T1000 (cell line): ENCODE measurements at places on chromosomes 11 and 22.
A peak's percentile ranks its signal among the peaks of the same experiment; 100 is the strongest.

- no peak for DNase-seq
These were observed 342 bp downstream of the EFCAB6 start for GRCh38 chr22:43811777-43812148.

DNA sequence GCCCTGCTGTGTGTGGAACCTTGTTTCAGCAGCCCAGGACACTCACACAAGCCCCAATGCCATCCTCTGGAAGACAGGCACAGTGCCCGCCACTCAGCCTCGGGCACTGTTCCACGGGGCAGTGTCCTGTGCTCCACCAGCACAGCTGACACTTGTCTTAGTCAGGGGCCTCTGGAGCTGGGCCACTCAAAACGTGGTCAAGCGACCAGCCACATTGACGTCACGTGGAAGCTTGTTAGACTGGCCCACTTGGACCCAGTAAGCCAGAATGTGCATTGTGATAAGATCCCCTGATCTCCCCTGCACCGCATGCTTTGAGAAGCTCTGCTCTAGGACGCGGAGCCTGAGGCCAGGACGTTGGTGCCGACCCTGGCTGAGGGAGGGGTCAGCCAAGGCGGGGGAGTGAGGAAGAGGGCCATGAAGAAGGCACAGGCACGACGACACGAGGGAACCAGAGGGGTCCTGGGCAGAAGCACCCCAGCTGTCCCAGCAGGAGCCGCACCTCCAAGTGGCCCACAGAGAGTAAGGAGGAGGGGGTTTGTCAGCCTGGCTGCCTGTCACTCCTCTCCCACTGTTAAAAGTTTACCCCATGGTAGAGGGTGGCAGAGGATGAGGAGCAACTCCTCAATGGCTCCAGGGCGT lies 64.6 kb downstream of the LINC01488 start:
- no peak for DNase-seq

DNA sequence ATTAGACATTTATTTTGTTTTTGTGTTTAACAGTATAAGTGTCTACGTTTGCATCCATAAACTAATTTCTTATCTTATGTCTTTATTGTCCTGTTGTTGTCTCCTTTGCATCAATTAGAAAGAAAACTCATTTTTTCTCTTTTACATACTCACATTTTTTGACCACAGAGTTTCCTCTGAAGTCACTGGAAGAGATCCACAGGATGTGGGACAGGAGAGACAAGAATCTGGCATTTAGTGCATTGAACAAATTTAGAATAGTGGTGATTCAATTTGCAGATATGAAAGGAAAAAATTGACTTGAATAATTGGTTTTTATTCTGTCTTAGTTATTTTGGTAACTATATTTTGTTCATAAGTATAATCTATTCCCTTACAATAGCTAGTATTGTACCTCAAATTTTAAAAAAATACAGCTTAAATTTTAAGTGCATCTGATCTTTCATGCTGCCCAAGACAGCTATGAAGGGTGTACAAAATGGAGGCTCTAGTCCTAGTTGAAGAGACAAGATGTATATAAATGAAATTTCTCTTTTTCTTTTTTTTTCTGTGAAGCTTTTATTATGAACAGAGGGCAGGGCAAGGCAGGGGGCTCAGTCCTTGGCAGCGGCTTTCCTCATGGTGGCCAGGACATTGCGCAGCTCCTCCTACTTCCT lies 24.4 kb downstream of the HORMAD2 start:
- no peak for DNase-seq

DNA sequence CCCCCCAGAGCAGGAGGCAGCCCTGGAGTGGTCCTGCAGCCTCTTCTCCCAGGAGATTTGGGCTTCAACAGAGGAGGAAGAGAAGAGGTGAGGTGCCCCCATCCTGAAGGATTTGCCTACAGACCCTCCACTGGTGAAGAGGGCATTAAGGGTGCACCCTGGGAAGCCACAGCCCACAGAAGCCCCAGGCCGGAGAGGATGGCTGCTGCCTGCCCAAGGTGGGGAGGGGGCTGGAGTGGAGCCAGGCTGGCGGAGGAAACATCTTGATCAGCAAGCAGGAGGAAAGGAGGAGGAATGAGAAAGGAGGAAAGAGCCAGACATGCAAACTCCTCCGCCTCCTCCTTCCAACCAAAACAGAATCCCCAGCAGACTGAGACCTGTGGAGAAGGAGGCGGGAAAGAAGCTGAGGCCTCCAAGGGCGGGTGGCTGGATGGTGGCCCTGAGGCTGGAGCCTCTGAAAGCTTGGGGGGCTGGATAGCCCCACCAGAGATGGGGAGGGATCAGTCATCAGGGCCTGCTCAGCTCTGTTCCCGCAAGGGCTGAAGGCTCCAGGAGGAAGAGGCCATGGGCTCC lies 31.3 kb downstream of the ARRB1 start:
- DNase-seq: no peak

GRCh38 chr11:1401656-1402221 lies 12.0 kb downstream of the BRSK2 start:
- no peak for DNase-seq

- peak; percentile 68 for DNase-seq
These were observed 24.2 kb downstream of the MED15 start for GRCh38 chr22:20531404-20532201.

- DNase-seq: no peak
These were observed 8.8 kb upstream of the CUL5 start for GRCh38 chr11:107999759-108000455.

DNA sequence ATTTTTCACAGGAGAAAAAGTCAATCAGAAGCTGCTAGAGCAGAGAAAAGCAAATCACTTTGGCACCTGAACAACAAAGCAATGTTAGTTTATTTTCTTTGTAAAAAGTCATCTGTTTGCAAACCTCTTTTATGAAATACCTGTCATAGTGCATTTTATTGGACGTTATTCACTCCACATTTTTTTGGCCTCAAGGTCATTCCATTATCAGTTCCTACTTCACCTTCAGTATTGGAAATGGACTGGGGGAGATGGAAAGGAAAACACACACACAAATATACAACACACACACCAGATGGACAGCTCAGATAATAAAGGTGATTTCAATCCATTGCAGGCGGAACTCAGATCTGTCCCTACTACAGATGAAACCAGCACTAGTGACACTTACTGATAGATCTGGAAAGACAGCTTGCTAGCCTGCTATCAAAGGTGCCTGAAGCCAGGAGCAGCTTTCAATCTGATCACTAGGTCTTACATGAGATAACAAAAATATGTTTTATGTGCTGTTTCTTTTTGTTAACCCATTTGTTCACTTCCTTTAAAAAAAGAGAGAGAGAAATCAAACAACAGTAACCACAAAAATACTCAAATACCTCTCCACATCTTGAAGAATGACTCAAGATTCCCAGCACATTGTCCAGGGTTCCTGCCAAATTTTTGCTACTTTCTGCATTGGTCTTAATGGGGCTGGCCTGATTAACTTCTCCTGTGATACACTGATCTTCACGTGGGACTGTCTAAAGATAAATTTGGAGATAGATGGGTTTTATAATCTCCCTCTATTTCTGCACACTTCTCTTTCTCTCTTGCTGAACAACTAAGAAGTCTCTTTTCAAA lies 844.3 kb upstream of the TENM4 start:
- DNase-seq: no peak

GRCh38 chr11:12496181-12497025 lies 119.0 kb downstream of the PARVA start:
- DNase-seq: no peak

DNA sequence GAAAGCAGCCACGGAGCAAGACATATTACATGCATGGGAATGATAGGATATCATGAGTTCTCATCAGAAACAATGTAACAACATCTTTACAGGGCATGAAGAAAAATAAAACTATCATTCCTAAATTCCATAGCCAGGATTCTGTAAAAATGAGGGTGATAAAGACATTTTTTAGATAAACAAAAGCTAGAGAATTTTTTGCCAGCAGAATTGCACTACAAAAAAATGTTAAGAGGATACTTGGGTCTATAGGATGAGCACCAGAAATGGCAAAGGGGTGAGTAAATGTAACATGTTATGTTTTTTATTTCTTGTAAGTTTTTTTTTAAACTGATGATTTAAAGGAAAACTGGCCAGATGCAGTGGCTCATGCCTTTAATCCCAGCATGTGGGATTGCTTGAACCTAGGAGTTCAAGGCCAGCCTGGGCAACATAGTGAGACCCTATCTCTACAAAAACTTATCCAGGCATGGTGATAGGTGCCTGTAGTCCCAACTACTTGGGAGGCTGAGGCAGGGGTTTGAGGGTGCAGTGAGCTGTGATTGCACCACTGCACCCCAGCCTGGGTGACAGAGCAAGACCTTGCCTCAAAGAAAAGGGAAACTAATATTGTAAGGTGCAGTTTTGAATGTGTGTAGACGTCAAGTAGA lies 33.2 kb downstream of the TBX1 start:
- no peak for DNase-seq

- no peak for DNase-seq
These were observed 36.6 kb upstream of the NCR3LG1 start for GRCh38 chr11:17314904-17315426.

- DNase-seq: no peak
These were observed 15.8 kb downstream of the BLID start for GRCh38 chr11:122100037-122100755.

- no peak for DNase-seq
These were observed 52.7 kb upstream of the SHANK2 start for GRCh38 chr11:71305041-71305440.

DNA sequence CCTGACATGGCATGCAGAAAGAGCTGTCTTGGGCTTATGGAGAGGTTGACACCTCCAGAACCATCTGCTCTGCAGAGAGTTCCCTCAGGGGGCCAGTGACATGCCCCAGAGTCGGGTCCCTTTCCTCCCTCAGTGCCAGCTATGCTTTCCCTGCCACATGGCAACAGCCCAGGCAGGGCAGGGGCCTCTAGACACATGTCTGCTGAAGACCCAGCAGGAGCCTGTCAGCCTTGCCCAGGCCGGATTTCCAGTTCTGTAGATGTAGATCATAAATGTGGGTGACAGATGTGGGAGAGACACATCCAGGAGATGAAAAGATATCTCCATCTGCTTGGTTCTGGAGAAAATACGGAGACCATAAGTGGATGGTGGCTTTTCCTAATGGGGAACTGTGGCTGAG lies 25.5 kb downstream of the NAV2 start:
- no peak for DNase-seq

GRCh38 chr11:71525188-71525937 lies 1.7 kb upstream of the KRTAP5-7 start:
- no peak for DNase-seq

- DNase-seq: no peak
These were observed 42.6 kb upstream of the TIMP3 start for GRCh38 chr22:32758866-32759385.

GRCh38 chr11:55956521-55956920 lies 13.2 kb downstream of the OR10AG1 start:
- no peak for DNase-seq

- no peak for DNase-seq
These were observed 20.6 kb downstream of the ADM start for GRCh38 chr11:10325277-10326011.

DNA sequence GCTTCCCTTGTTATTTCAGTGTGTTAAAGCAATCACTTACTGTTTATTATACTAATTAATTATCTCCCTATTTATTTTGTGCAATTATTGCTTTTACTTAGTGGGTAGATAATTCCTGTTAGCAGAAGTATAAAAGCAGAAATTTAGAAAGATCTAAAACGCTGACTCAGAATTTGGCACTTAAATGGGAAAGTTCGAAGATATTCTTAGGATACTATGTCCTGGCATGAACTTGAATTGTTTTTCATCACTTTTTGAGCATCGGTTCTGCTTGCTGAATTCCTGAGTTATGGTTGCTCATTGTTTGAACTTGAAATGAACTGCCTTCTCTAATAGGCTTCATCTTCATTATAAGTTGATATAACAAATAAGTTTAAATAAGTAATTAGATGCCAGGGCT lies 325.4 kb downstream of the JRKL start:
- DNase-seq: no peak

DNA sequence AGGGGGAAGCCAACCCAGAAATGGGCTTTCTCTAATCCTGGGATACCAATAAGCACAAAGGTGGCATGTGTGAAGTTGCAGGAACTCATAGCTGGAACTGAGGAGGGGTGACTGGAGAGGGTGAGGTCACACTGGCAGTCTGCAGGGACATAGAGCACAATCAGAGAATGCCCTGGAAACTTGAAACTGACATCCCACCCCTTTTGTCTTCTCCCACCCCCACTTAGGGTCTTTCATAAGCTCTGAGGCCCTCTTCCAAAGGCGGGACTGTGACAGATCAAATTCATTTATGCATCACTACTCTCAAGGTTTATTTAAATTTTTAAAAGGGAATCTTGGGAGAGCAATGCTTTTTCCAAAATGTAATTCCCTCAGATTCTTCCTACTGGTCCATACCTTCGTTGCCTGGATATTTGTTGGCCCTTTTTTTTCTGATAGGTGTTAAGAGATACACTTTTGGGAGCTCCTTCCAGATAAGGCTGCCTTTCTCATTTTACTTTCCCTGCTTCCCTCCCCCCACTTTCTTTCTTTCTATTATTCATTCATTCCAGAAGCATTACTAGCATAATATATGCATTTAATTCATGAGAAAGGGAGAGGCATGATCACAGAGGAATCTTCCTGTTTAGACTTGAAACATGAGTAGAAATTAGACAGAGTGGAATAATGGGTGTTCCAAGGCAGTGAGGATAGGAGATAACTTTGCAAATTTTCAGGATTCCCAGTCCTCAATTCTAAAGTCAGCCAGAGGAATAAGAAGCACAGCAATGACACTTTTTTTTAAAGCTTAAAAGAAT lies 14.8 kb downstream of the OR51E2 start:
- DNase-seq: no peak

DNA sequence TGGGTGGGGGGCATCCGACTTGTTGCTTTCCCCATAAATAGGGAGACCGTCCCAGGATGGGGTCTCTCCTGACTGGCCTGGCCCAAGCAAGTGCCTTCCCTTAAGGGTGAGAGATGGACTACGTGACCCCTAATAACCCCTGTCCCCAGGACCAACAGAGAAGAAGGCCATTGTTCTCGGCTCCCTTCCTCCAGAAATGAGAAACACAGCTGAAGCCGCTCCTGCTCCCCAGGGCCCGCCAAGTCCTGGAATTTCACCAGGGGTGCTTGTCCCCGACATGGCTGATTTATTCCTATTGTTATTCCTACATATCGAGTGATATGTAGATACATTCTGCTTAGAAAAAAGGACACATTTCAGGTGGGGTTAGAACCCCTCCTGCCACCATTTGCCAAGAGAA lies 100.8 kb downstream of the TP53I11 start:
- no peak for DNase-seq

DNA sequence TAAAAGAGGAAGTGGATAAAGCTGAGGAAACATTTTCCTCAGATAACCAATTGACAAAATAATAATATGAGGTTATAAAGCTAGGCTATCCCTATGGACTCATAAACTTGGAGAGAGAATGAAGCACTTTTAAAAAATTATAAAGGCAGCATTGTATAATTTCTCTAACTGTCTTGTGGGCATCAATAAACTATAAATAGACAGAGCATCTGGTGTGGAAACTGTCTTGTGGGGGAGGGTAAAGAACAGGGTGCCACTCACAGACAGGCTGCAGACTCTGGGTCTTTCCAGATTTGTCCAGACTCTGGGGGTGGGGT lies 333.5 kb downstream of the BUD13 start:
- DNase-seq: no peak

DNA sequence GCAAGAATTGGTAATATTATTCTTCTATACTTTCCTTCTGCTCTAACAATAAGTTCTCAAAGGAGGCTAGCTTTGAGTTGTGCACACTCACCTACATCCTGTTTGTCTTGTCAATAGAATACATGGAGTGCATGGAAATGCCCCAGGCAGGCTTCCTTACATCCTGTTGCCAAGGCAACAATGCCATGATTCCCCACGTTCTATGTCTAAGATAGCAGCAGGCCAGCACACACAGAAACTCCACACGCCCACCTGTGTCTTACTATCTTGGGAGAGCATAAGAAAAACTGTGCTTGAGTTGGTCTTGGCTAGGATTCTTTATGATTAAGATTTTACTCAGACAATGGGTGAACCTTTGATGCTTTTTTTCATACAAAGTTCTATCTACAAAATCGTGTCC lies 379.2 kb downstream of the AASDHPPT start:
- no peak for DNase-seq
